ENCODE measurements at places on chromosomes 3 and 15.

DNA sequence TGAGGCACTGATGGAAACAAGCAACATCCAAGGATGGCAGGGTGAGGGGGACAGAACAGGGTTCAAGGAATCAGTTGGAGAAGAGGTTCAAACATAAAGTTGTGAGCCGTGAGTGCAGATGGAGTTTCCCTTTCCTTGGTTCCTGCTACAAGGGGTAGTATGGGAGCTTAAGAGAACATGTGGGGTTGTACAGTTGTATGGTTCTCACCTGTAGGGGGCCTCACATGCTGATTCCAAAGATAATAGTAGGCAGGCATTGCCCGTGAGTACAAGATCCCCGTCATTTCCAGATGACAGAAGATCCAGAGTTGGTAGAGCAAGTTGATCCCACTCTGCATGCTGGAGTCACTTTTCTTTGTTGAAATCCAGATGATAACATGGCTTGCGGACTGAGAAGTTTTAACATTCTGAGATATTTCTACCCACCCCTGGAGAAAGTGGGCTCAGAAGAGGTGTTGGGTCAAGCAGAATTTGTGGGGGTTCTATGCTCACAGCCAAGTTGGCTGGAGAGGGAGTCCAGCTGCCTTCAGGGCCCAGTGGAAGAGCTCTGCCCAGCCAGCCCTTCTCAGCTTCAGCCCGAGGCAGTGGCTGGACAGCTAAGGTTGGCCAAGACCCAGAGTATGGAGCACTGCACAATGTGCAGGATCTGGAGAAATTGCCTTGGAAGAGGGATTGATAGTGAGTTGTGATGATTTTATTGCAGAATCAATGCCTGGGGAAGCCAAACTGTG lies 141.8 kb downstream of the THSD4 start:
- DNase-seq: no peak

DNA sequence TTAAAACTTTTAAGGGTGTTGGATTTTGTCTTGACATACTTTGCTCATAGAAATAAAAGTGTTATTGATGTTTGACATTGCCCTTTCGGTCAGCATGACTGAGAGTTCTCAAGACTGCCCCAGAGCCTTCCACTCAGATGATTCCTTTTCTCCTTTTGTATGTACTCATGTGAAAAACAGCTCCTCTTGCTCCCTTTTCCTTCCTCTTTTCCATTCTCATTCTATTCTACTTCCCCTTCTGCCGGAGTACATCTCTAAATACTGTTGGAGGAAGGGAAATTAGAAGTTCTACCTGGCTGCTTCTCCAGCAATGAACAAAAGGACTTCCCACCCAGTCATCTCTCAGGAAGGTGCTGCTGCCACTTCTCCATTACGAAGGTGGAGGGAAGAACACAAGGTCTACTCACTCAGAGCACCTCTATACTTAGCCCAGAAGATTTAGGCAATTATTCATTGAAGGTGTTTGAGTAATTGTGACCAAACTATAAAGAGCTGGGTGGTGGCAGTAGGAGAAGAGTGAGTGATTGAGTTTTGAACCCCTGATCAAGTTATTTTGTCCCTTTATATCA lies 163.8 kb upstream of the MBNL1 start:
- DNase-seq: no peak

DNA sequence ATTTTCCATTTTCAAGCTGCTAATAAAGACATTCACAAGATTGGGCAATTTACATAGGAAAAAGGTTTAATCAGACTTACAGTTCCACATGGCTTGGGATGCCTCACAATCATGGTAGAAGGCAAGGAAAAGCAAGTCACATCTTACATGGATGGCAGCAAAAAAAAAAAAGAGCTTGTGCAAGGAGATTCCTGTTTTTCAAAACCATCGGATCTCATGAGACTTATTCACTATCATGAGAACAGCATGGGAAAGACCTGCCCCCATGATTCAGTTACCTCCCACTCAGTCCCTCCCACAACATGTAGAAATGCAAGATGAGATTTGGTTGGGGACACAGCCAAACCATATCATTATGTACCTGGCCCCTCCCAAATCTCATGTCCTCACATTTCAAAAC lies 202.0 kb downstream of the FNDC3B start:
- DNase-seq: no peak

GRCh38 chr15:92864127-92864814 lies 35.9 kb upstream of the CHD2 start:
- DNase-seq: no peak

DNA sequence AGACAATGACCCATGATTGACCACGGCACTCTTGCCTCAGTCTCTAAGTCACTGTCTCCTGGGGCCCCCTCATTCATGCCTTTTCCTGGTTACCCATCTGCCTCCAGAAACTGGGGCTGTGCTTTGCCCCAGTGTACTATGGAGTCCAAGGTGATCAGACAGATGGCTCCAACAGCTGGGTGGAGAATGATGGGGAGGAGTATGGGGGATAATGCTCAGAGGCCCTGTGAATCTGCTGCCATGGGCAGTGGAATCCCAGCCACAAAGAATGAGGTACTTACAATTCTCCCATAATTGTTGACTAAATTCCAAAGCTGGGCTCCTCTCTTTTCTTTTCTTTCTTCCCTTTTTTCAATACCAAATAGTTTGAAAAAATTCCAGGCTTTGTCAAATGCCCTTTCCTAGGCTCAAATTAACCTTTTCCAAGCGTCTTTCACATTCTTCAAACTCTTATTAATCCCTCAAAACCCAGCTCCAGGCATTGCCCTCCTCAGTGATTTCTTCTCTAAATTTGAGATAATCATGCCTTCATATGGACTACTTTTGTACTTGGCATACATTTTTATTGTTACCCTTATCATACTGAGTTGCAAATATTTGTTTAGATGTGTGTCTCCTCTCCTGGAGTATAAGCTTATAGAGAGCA lies 148.5 kb upstream of the ICE2 start:
- DNase-seq: no peak

Data from stimulated activated CD8-positive, alpha-beta memory T cell treated with anti-CD3 and anti-CD28 coated beads, Interleukin-7, amount 100 ng/mL, for 4 hours (primary cell).